Transverse colon (tissue), 4 donors: ENCODE measurements at places on chromosomes 16 and 17. TPM values are rescaled to one million over a fixed set of nuclear protein-coding genes. Genes with fewer than 3 reads are reported as not detected.

Gene TEX2
- 33.7 TPM for total RNA-seq

Gene EVPLL
- total RNA-seq = 1.1 TPM

Gene SPNS2
- total RNA-seq = 12.9 TPM

DNA sequence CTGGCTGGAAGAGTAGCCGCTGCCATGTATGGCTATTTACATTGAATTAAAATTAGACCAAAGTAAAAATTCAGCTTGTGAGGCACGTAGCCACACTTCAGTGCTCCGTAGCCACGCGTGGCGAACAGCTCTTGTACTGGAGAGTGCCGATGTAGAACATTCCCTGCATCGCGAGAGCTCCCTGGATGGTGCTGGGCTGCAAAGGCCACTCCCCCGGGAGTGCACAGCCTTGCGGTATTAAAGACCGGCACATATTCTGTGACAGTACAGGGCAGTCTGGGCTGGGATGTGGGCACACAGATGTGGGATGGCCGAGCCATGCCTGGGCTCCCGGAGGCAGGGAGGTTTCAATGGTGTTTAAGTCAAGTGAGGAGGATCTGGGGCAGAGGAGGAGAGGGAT, 102.2 kb downstream of the CMIP start:
- H3K27me3 ChIP-seq = no peaks in the 10 kb centered on the region
- H3K36me3 ChIP-seq = no peaks in the 10 kb centered on the region
- peaks cover 23% of the 10 kb centered on the region for H3K4me1 ChIP-seq
- DNase-seq = no peak
- H3K4me3 ChIP-seq = no peak overlapping the region
- H3K27ac ChIP-seq = no peak overlapping the region

- no peak overlapping the region for H3K4me3 ChIP-seq
- no peak overlapping the region for H3K27ac ChIP-seq
- H3K36me3 ChIP-seq = no peaks in the 10 kb centered on the region
- no peak for DNase-seq
- H3K27me3 ChIP-seq = no peaks in the 10 kb centered on the region
These were observed 5.0 kb downstream of the NLRC5 start for GRCh38 chr16:56994311-56994710.
